Omental fat pad (tissue), 4 donors: ENCODE measurements at places on chromosomes 5 and 9.

DNA sequence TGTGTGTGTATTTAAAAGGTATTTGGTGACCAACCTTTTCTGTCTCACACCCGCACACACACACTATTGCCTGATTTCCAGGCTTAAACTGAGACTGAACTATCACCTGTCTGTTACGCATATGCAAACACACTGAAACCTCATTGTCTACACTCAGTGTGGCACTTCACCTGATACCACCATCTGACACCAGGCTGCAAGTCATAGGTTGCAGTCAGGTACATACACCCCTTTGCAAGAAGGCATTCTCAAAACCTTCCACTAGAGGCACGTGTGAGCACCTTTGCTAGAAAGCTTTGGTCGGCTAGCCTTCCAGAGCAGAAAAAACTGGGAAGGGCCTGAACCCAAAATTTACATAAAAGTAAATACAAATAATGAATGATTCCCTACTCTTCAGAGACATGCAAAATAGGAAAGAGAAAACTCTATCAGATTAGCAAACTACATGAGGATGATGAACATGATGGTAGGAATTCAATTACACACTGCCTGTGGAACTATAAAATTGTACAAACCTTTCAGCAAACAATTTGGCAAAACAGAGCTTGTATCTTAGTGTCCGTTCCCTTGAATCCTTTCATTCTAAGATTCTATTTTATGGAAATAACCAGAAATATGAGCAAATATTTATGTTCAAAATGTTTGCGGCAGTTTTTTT is 5.9 kb upstream of the FOXD1 start:
- DNase-seq: no peak

DNA sequence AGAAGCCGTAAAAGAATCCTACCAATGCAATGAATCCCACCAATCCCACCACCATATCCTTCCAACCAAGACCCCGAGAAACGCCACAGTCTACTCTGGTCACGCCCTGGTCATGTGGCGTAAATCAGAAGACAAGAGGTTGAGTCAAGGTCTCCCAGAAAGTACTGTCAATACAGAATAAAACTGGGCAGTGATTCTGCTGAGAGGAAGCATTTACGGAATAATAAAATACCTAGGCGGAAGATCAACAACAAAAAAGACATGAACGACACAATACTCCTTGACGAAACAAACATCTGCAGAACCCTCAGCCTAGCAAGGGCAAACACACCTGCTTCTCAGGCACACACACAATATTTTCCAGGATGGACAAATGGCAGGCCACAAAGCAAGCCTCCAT is 62.8 kb downstream of the GOLM1 start:
- no peak for DNase-seq

- DNase-seq: no peak
Observed at GRCh38 chr5:167105941-167106340, 1185.5 kb upstream of the WWC1 start.

- no peak for DNase-seq
Observed at GRCh38 chr5:173557123-173557903, 59.1 kb downstream of the BOD1 start.

DNA sequence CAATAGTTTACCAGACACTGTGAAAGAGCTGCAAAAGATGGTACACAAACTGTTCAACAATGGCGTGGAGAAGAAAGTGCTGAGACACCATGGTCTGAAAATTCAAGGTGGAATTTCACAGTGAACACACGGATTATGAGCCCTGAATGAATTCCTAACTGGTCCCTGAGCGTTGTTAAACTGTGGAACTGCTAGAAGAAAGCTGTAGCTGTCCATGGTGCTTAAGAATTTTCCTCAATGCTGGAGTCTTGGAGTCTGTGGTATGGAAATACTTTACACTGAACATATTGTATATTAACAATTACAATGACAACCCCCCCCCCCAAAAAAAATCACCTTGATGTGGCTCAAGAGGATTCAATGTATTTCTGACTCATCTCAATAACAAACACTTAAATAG is 68.5 kb downstream of the SLC24A2 start:
- DNase-seq: no peak
